ENCODE measurements at places on chromosomes 1 and 21. TPM values are rescaled to one million over a fixed set of nuclear protein-coding genes. Genes with fewer than 3 reads are reported as not detected.

The LCK gene
- 0.33 TPM for total RNA-seq

The MRPL55 gene
- 158 TPM for total RNA-seq

The LEFTY2 gene
- total RNA-seq = not detected

The KRTAP10-12 gene
- not detected for total RNA-seq

The CFHR2 gene
- not detected for total RNA-seq

The FAM177B gene
- not detected for total RNA-seq

The NBPF4 gene
- total RNA-seq = not detected

The TGFB2 gene
- total RNA-seq = 2.5 TPM

The ESRRG gene
- 0.05 TPM for total RNA-seq

The PTPN7 gene
- 16.3 TPM for total RNA-seq

The TMCC2 gene
- 0.21 TPM for total RNA-seq

The EPHA8 gene
- not detected for total RNA-seq

The HOOK1 gene
- 8.4 TPM for total RNA-seq

The OR2L8 gene
- total RNA-seq = not detected

The C1QTNF12 gene
- 4.1 TPM for total RNA-seq

The SLC44A3 gene
- total RNA-seq = 15.6 TPM

The BMP8B gene
- total RNA-seq = 3.5 TPM

The CFHR1 gene
- not detected for total RNA-seq

The FNDC10 gene
- total RNA-seq = not detected

The TRPM2 gene
- total RNA-seq = 0.60 TPM

The SERINC2 gene
- total RNA-seq = 80.4 TPM

The SMCP gene
- total RNA-seq = not detected

The DPYD gene
- total RNA-seq = 1.5 TPM

The OR2L2 gene
- total RNA-seq = not detected

The VANGL2 gene
- 1.5 TPM for total RNA-seq

The SPRR2A gene
- not detected for total RNA-seq

The OPTC gene
- not detected for total RNA-seq

The SMIM1 gene
- total RNA-seq = 1.9 TPM

The AIM2 gene
- not detected for total RNA-seq

Measured in HT-29 (cell line).